HFFc6 (cell line): ENCODE measurements at places on chromosomes 2 and 18.
A peak's percentile ranks its signal among the peaks of the same experiment; 100 is the strongest.

DNA sequence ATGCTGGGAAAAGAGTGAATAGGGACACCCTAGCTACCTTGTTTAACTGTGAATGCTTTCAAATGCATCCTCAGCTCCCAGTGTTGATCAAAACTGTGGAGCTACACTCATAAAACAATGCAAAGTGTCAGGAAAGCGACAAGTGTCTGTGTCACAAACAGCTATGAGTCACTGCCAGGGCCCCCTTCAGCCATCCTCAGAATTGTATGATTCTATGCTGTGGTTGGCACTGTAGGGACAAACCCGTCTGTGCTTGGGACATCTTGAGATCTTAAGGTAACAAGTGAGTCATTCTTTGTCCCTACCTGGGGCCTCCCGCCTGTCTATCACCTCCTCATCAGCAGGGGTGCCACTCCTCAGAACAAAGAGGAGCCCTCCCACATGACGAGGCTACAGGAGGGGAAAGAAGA lies 42.4 kb downstream of the KLF7 start:
- DNase-seq: no peak

DNA sequence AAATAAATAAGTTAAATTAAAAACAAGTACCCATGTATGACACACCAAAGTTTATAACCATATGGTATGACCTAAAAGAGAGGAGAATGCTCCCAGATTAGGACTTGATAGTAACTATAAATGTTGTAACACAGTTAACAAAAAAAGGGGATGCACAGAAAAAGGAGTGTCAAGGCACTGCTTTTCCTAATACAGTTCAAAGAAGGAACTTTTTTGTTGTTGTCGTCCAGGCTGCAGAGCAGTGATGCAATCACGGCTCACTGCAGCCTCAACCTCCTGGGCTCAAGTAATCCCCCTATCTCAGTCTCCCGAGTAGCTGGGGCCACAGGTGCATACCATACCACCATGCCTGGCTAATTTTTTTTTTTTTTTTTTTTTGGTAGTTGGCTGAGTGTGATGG lies 2.7 kb downstream of the NARS1 start:
- DNase-seq: no peak

DNA sequence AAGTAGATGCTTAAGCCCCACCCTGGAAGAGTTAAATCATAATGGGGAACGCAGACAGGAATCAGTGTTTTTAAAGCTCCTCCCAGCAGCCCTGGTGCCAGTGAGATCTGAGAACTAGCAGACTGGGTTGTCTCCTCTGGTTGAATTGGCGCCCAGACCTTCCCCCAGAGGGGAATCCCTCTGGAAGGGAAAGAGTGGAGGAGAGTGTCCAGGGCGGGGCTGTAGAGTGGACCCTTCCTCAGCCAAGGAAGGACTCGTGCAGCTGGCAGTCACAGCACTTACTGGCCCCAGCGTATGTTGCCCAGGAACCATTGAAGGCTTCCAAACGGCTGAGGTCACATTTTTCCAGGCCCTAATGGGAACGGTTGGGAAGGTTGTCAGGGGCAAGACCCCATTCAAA lies 62.5 kb downstream of the TGOLN2 start:
- DNase-seq: no peak

GRCh38 chr2:151297882-151298281 lies 8.4 kb upstream of the NMI start:
- DNase-seq: no peak

DNA sequence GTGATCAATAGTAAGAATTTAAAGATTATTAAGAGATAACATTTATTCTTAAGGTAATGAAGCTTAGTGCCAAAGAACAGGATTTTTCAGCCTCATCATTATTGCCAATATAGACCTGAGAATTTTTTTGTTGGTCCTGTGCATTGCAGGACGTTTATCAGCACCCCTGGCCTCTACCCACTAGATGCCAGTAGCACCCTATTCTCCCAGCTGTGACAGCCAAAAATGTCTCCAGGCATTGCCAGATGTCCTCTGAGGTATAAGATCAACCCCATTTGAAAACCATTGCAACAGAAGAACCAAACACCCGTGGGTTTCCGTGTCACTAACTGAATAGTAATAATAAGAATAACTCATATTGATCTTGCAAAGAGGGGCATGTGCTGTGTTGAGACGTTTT lies 700.0 kb upstream of the SOX11 start:
- no peak for DNase-seq

- peak; percentile 78 for DNase-seq
These were observed 306.7 kb upstream of the CCDC68 start for GRCh38 chr18:55265984-55266383.

DNA sequence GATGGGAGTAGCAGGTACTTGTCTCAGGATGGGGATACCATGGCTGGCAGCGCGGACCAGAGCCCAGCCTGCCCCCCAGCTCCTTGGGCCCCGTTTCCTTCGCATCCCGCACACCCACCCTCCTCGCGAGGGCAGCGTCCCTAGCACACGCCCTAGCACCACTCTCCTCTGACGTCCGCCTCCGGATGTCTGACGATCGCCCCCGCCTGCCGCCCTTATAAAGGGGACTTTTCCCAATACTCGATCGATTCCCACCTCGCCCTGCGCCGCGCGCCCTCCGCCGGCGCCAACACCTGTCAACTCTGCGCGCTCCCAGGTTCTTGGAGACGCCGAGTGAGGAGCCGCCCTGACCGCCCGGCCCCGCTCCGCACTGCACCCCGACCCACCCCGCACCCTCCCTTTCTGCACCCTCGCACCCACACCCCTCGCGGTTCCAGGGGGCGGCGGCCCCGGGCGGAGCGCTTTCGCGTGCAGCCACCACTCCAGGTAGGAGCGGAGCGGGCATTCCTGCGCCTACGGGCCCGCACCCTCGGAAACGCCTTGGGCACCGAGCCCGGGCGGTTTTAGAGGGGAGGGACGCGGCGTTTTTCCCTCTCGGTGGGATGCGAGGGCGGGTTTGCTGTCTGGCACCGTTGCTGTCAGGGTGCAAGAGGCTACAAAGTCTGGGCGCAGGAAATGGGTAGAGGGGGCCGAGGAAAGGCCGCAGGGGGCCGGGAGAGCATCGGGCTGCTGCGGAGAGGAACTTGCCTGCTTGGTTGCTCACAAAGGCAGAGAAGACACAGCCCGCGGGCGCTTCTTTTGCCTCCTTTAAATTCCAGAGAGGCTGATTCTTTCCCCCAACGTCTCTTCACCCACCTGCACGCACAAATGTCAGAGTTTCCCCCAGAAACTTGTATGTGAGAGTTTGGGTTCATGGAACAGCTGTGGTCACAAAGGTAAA lies at the start of gene SLC5A7:
Gene SLC5A7 (plus strand): TSS at position 247 of the 940 bp plus-strand sequence. CDS start 1,632 bp downstream, outside the sequence.
- DNase-seq: no peak

GRCh38 chr2:217283460-217283859 lies 423.6 kb upstream of the TNP1 start:
- DNase-seq: no peak

GRCh38 chr2:10777842-10778723 lies 34.5 kb downstream of the PDIA6 start:
- no peak for DNase-seq

GRCh38 chr18:25799231-25799630 lies 291.2 kb downstream of the SS18 start:
- no peak for DNase-seq

- DNase-seq: peak; percentile 30
These were observed 106.7 kb downstream of the XRCC5 start for GRCh38 chr2:216215658-216216390.

DNA sequence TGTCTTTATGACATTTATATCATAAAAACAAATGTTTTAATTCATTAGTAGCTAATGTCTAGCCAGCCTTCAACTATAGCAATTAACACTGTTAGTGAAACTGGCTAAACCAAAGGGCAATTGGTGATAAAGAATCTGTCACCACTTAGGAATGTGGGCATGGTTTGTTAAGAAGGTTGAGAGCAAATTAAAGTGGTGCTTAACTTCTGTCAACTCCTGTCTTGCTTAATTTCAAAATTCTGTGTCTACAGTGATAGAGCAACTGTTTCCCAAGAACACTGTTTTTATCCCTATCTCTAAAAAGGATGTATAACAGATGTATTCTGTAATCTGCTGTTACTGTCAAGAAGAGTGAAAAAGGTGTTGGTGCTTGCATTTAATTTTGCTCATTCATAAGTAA lies 36.5 kb downstream of the CFAP36 start:
- no peak for DNase-seq

DNA sequence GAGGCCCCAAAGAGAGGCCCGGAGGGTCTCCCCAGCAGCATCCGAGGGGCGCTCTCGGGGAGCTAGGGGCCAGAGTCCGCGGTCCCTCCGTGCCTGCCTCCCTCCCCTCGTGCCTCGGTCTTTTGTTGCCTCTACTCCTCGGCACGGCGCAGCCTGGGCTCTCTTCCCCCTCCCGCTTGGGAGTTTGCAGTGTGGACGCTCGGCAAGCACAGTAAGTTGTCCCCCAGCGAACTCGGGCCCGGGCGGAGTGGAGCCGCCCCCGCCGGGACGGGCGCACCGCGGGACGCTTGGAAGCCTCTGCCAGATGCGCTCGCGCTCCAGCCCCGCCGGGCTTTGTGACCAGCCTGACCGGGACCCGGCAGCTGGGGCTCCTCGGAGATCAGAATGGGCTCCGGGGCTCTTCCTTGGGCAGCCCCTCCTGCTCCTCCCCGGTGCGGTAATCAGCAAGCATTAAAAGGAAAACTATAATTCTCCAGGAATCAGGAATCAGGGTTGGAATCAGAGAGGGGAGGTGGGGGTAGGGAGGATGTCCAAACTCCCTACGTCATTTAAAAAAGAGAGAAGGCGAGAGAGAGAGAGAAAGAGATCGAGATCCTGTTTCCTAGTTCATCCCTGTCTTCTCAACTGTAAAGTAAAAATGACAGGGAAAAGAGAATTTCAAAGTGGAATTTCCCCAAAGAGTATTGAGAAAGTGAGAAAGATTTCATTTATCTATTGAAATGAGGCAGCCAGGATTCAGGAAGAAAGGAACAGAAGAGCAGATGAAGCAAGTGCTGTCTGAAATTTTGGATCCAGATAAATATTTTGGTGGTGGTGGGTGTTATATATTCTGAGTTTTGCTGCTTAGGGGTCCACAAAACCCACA lies 786 bp upstream of the TMEM200C start:
- DNase-seq: no peak

DNA sequence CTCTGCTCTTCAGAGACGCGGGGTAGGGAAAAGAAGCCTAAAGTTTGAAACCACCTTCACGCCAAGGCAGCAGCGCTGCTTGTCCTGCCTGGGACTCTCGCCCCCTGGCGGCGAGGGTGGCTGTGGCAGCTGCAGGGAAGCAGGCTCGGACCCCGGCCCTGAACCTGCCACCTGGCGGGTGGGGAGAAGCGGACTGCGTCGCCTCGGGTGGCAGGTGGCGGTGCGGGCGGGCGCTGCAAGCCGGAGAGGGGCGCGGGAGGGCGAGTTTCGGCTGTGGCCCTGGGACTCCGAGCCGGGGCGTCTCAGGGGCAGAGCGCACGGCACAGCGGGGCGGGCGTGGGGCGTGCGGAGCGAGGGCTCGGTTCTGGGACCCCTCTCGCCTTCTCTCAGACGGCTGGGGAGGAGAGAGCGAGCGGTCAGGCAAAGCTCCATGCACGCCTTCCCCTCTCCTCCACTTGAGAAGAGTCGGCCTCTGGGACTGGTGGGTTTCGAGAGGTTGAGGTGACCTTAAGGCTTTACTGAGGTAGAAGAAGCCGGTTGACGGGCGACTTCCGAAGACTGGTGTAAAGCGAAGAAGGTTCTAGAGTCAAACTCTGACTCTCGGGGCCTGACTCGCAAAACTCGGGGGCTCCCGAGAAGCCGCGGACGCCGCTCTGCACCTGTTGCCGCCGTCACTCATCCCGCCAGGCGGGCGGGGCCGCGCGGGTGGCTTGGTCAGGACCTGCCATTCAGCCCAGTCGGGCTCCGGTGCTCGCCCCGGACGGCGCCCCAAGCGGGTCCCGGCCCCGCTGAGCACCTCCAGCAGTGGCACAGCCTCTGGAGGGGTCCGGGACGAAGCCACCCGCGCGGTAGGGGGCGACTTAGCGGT lies 1.1 kb upstream of the BOLL start:
- DNase-seq: no peak

DNA sequence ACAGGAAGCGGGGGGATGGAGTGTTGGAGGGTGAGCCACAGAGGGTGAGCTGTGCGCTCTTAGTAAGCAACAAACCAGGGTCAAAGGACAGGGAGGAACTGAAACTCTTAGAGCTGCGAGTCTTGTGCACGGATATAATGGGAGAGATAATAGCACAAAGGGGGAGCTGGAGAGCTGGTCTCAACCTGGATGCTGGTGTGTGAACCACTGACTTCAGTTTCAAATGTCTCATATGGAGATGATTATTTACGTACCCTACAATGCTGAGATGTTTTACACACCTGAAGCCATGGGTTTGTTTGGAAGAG lies 35.9 kb downstream of the PTGR3 start:
- peak; percentile 11 for DNase-seq

GRCh38 chr18:78582898-78583738 lies 396.5 kb upstream of the SALL3 start:
- DNase-seq: no peak

- DNase-seq: no peak
These were observed 159.8 kb downstream of the RHBDD1 start for GRCh38 chr2:226995625-226996041.

- DNase-seq: no peak
These were observed 6.6 kb downstream of the SIX2 start for GRCh38 chr2:45002686-45003085.

- no peak for DNase-seq
These were observed 529 bp upstream of the MTA3 start for GRCh38 chr2:42567806-42568400.

DNA sequence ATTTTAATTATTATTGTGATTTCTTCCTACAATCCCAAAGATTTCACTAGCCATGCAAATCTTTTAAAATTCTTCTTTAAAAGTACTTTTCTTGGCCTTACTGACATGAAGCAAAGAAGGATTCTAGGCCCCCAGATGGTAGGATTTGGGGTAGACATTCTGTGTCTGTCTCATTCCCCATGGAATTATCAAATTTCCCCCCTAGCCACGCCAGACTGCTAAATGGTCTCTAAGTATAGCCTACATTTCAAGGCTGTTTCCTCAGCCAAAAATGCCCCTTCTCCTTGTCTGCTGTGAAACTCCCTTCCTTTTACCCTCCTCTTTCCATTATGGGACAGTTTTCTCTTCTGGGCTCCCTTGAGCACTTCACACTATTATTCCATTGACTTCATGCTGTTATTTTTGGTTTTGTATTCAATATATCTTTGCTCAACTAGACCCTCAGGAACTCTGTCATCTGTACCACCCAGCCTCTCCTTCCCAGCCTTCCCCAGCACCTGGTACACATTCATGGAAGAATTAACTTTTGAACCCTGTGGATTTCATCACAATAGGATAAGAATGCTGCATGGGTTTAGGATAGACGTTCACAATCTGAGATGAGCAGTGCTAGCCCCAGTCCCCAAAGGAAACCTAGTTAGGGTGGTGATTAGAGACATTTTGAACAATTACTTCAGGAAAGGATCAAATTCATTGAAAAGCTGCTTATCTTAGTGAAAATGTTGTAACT lies 21.5 kb upstream of the CYP1B1 start:
- DNase-seq: no peak

GRCh38 chr2:163732727-163733126 lies 3.1 kb downstream of the FIGN start:
- DNase-seq: no peak
